ENCODE measurements at places on chromosomes 4 and X.

- DNase-seq: no peak
Measured at GRCh38 chrX:110145854-110146253, 142.9 kb downstream of the TMEM164 start.

- DNase-seq: peak; percentile 23
Measured at GRCh38 chr4:85127653-85128052, 161.2 kb upstream of the WDFY3 start.

GRCh38 chr4:33184657-33185290 is 2464.6 kb downstream of the PCDH7 start:
- DNase-seq: no peak

- DNase-seq: no peak
Measured at GRCh38 chrX:22063284-22063683, 31.2 kb downstream of the PHEX start.

- DNase-seq: no peak
Measured at GRCh38 chr4:175823015-175823742, 11.1 kb upstream of the GPM6A start.

DNA sequence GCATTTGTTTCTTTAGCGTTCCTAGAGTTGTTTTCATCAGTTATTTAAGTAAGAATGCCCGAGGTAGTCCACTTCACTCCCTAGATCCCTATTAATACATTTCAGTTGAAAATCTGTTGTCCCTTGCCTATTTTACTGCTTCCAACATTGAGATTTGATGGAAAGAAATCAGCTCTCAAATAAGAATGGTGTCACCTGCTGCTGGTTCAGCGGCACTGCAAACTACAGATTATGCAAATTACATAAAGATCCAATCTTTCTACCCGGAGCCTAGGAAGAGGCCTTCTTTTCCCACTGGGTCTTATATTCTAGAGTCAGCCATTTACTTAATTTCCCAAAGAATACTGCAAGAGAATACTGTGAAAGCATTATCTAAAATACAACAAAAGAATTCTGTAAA is 597.6 kb upstream of the MAGEB2 start:
- DNase-seq: no peak

- no peak for DNase-seq
Measured at GRCh38 chr4:77193511-77194102, 36.6 kb downstream of the CCNG2 start.

- no peak for DNase-seq
Measured at GRCh38 chrX:116379854-116380253, 56.6 kb upstream of the SLC6A14 start.

GRCh38 chr4:86043755-86044592 is 315.9 kb downstream of the MAPK10 start:
- DNase-seq: peak; percentile 9

- no peak for DNase-seq
Measured at GRCh38 chr4:110009550-110009949, 96.9 kb downstream of the EGF start.

GRCh38 chr4:3874525-3875110 is 108.4 kb downstream of the ADRA2C start:
- no peak for DNase-seq

- DNase-seq: no peak
Measured at GRCh38 chr4:78645853-78646757, 94.5 kb downstream of the ANXA3 start.

GRCh38 chr4:786861-787300 is 39.0 kb downstream of the CPLX1 start:
- no peak for DNase-seq

DNA sequence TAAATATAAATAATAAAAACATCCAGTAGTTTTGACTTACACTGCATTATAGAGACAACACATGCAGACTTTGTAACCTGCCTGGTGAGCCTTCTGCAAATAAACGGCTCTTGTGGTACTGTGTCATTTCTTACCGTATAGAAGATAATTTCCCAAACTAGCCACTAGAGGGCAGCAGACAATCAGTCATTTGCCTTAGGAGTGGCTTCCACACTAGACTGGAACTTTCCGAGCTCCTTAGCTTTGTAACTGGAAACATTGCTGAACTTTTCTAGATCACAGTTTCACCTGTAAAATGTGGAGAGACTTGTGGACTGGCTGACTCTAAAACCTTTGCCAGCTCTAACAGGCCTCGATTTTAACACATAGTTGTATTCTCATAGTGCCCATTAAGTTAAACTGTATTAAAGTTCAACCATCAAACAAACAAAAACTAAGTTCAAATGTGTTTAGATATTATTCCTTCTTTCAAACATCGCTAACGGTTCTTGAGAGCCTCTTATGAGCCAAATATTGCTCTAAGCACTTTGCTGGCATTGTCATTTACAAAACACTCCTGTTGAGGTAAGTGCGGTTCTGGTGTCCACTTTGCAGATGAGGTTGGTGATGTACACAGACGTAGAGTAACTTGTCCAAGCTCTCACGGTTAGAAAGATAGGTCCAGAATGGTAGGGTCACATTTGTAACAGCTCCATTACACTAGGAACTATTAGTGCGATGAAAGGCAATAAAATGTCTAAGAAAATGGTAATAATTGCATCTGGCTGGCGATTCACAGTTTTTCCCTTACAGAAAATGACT is 345.5 kb downstream of the ANK2 start:
- DNase-seq: peak; percentile 27

- DNase-seq: peak; percentile 4
Measured at GRCh38 chrX:150486011-150486410, 82.4 kb upstream of the MTM1 start.

DNA sequence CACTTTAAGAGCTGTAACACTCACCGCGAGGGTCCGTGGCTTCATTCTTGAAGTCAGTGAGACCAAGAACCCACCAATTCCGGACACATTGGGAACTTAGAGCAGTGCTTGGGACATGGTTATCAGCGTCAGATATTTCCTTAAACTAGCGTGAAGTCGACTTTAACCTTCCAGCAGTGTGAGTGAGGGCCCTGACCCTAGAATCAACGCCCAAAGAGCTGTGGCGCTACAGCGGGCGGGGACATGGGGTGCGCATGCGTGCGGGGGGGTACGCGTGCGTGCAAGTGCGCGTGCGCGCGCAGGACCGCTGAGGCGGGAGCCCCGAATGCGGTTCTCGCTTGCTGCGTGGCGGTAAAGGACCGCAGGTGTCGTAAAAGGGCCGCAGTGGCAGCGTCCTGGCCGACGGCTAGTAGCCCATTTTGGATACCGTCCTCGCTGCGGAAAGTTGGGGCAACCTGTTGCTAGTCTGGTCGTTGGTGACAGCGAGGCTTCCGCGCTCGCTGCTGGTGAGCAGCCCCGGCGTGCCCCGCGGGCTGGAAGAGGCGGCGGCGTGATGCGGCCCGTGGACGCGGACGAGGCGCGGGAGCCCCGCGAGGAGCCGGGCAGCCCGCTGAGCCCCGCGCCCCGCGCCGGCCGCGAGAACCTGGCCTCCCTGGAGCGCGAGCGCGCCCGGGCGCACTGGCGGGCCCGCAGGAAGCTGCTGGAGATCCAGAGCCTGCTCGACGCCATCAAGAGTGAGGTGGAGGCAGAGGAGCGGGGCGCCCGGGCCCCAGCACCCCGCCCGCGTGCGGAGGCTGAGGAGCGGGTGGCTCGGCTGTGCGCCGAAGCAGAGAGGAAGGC is 19.8 kb upstream of the S100P start:
- DNase-seq: peak; percentile 83

DNA sequence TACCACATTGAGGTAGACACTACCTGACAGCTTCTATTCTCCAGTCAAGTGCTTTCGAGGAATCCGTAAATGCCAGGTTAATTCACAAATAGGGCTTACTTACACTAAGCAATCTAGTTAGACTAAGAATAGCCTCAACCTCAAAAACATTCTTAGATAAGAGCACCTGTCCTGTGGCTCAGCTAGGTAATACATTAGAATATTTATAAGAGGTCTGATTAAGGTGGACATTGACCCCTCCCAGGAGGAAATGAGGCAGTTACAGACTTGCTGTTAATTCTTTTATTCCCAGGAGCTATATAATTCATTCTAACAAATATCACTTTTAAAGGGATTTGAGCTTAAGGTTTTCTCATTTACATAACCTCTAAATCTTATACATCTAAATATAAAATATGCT is 758.1 kb downstream of the GRID2 start:
- no peak for DNase-seq

DNA sequence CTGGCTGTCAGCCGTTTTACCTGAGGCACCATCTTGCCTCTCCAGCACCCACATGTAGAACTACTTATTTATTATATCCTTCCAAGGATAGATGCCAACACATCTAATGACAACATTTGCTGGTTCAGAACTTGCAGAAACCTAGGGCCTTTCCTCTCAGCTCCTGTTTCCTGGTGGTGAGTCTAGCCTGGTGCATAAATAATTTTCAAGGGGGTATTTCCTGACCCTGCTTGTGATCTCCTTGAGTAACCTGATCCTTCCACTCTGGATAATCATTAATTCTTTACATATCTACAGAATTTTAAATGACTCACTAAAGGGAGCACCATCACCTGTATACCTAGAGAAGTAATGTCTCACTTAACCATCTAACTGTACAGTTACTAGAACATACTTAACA is 153.4 kb downstream of the PPARGC1A start:
- DNase-seq: no peak

GRCh38 chr4:144748814-144749555 is 103.0 kb downstream of the HHIP start:
- no peak for DNase-seq

GRCh38 chrX:372856-373640 is 13.7 kb downstream of the PPP2R3B start:
- no peak for DNase-seq

DNA sequence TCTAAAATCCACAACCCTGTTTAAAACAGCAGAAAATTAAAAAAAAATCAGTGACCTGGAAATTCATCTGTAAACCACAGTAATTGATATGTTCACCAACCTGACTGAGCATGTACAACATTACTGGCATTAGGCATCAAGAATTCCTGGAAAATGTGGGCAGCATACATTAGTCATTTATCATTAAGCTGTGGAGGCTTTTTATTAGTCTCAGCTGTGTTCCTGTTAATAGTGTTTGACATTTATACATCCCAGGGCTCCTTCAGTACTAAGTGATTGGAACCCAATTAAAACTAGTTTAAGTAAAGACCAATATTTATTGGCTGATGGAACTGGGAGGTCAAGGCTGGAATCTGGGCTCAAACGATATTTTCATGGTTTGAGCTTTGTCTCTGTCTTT is 227.3 kb upstream of the GIMD1 start:
- no peak for DNase-seq

DNA sequence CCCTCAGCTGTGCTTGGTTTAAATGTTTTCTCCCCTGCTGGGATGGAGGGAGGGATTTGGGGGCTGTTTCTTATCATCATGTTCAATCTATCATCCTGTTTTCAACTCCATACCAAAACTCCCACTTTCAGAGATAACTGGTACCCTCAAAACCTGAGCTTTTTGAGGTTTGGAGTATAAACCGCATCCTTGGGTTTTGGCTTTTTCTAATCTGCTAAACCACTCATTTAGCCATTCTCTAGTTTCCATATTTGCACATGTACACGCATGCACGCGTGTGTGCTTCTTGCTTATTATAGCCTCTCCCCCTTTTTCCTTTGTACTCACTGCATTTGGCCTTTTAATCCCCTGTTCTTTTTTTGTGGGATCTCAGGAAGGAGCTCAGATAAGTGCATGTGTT is 116.7 kb upstream of the TEX13D start:
- no peak for DNase-seq

- no peak for DNase-seq
Measured at GRCh38 chr4:184287697-184288255, 70.1 kb upstream of the ENPP6 start.

DNA sequence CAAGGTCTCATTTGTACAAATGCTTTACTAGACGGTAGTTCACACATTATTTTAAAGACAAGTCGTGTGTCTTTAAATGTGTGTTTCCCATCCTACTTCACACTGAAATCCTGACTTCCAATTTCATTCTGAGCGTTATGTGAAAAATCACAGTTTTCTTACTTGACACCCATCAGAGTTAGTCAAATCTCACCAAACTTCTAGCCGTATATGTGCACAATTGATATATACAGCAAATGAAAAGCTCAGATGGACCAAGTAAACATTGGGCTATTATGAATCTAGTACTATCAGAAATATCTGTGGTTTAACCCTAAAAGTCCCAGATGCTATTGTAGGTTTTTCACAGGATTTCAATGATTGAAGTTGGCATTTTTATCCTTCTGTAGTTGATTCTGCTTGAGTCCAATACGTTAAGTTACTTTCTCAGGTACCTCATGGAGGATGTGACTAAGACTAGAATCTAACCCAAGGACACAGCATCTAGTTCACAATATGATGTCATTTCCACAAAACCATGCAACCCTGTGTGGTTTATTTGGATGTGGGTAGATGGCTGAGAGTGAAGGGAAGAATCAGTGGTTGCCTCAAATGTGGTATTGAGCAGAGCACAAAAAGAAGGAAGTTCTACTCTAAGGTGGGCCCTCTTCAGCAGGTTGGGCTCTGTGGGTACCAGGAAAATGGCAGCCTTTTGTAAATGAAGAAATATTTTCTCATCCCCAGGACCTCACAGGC is 22.1 kb upstream of the TRIM60 start:
- DNase-seq: no peak

DNA sequence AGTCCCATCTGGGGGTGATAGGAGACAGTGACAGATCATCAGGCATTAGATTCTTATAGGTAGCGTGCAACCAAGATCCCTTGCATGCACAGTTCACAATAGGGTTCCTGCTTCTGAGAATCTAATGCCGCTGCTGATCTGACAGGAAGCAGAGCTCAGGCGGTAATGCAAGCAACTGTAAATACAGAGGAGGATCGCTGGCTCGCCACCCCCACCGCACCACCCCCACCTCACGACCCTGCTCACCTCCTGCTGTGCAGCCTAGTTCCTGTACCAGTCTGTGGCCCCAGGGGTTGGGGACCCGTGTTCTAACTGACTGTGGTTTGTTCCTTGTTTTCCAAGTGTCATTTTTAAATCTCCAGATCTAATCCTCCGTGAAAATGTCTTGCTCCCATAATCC is 89.0 kb upstream of the MAPK10 start:
- no peak for DNase-seq

DNA sequence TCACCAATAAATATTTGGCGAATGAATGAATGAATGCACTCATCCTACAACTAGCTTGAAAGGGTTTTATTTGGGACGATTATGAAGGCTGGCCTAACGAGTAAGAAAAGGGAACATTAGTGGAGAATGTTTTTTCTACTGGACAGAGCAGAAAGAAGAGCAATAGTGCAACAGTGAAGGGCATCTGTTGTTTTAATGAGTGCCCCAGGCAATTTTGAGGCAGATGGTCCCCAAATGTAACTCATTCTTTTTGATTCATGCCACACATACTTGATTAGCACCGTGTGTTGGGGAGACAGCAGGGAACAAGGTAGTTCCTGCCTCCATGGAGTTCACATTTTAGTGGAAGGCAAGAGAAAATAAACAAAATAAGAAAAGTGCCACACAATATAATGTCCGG is 22.7 kb upstream of the INTS6L start:
- DNase-seq: no peak

- DNase-seq: no peak
Measured at GRCh38 chrX:130105244-130105643, 5.1 kb downstream of the ELF4 start.

- peak; percentile 5 for DNase-seq
Measured at GRCh38 chr4:126358041-126358440, 1043.3 kb downstream of the FAT4 start.
